Fibroblast of skin of back (primary cell): ENCODE measurements at places on chromosomes 16 and 17.

GRCh38 chr16:56789360-56789759 is 59.4 kb downstream of the NUP93 start:
- peak; percentile 27 for DNase-seq

GRCh38 chr16:85984947-85985451 is 86.0 kb downstream of the IRF8 start:
- no peak for DNase-seq

DNA sequence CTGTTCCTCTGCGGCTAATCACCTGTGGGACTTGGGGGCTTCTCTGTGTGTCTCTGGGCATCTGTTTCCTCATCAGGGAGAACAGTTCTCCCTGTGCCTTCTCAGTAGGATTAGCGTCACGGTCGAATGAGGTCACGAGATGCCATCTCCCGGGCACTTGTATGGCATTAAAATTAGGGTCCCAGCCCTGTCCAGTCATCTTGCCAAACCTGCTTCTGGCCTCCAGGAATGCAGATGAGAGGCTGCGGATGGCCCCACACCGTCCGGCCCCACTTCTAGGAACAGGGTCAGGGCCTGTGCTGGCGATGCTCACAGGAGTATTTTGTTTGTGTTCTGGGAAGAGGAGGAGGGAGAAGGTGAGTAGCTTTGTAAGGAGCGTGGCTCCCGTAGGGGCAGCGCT is 58.5 kb downstream of the OR1D5 start:
- no peak for DNase-seq

- DNase-seq, result no peak
These were observed 187.2 kb upstream of the MPHOSPH6 start for GRCh38 chr16:82357237-82357636.

GRCh38 chr17:72421128-72422092 is 300.6 kb downstream of the SOX9 start:
- DNase-seq, result peak; percentile 93

DNA sequence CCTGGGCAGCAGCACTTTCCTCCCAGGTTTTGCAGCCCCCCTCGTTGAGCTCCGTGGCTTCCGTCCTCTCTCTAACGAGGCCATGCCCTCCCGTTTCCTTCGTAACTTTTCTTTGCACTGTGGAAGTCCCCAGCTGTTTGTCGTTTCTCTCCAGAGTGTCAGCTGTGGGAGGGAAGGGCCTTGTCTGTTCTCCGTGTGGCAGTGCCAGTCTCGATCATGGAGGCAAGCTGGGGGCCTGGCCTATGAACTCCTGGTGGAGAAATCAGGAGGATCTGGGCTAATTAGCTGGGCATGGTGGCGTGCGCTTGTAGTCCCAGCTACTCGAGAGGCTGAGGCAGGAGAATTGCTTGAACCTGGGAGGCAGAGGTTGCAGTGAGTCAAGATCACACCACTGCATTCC is 28.3 kb downstream of the TBCD start:
- no peak for DNase-seq

- no peak for DNase-seq
These were observed 16.3 kb downstream of the CAVIN1 start for GRCh38 chr17:42406615-42407288.

GRCh38 chr17:27526604-27527002 is 70.4 kb downstream of the KSR1 start:
- DNase-seq, result peak; percentile 45

- DNase-seq, result no peak
These were observed 12.4 kb downstream of the CCDC47 start for GRCh38 chr17:63760771-63761539.

GRCh38 chr16:15616012-15616411 is 26.9 kb downstream of the MARF1 start:
- no peak for DNase-seq

DNA sequence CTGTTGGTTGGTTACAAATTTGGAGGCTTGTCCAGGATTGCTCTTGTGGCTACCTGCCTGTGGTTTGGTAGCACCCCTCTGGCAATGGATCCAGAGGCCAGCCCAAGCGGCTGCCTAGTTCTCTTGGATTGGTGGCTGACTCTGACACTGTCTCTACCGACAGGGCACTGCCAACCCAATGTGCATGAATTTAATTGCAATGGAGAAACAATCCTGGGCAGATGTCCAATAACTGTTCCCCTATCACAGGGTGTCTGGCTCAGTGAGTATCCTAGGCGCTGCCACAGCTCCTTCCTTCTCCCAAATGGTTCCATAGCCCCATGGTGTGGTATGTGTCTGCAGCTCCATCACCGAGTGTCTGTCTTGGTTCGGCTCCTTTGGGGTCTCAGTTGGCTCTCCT is 19.5 kb downstream of the N4BP1 start:
- no peak for DNase-seq

DNA sequence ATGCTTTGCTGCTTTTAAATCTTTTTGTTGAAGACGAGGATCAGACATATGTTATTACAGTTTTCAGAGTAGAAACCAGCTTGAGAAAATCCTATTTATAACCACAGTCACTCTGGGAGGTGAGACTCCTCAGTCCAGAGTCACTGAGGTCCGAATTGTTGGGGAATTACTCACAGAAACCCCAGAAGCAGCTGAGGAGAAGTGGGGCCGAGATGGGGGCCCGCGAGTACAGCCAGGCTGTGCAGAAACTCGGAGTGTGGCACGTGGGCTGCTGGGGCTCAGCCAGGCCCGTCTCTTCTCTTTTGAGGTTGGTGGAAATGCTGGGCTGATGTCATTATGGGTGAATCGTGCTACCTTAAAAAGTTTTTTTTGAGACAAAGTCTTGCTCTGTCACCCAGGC is 14.4 kb upstream of the GNG13 start:
- peak; percentile 74 for DNase-seq

GRCh38 chr16:17160285-17160853 is 310.4 kb downstream of the XYLT1 start:
- DNase-seq, result peak; percentile 48

- DNase-seq, result no peak
These were observed 74.3 kb downstream of the AXIN2 start for GRCh38 chr17:65487161-65487560.

GRCh38 chr17:36885771-36886377 is 51.4 kb upstream of the LHX1 start:
- DNase-seq, result no peak

- peak; percentile 80 for DNase-seq
These were observed 47.8 kb upstream of the HAS3 start for GRCh38 chr16:69057400-69058378.

GRCh38 chr16:5642011-5642410 is 544.4 kb upstream of the EEF2KMT start:
- DNase-seq, result no peak

DNA sequence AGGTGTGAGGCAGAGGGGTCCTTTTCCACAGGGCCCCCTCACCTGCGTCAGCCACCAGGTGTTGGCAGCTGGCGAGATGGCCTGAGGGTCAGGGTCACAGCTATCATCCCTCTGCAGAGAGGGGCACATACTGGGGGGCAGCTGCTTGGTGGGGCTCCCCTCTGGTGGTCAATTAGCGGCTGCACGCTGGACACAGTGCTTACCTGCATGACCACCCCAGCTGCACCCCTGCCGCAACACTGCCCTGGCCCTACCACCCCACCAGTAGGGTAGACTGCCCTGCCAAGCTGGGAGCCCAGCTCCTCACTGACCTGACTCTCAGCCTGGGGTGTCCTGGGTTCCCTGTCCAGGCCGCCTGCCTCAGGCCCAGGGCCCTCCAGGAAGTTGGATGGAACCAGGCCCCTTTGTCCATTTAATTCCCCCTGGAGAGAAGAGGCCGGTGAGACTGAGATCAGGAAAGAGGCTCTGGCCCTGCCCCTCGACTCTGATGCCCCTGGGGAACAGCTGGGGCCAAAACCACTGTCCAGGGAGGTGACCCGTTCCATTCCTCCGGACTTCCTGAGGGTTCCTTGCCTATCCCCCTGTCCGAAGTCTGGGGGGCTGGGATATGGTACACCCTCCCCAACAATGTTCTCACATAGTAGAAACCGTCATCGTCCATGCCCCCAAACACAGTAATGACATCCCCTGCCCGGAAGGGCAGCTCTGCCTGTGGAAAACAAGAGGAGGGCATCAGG is 23.7 kb downstream of the TSPOAP1 start:
- no peak for DNase-seq

DNA sequence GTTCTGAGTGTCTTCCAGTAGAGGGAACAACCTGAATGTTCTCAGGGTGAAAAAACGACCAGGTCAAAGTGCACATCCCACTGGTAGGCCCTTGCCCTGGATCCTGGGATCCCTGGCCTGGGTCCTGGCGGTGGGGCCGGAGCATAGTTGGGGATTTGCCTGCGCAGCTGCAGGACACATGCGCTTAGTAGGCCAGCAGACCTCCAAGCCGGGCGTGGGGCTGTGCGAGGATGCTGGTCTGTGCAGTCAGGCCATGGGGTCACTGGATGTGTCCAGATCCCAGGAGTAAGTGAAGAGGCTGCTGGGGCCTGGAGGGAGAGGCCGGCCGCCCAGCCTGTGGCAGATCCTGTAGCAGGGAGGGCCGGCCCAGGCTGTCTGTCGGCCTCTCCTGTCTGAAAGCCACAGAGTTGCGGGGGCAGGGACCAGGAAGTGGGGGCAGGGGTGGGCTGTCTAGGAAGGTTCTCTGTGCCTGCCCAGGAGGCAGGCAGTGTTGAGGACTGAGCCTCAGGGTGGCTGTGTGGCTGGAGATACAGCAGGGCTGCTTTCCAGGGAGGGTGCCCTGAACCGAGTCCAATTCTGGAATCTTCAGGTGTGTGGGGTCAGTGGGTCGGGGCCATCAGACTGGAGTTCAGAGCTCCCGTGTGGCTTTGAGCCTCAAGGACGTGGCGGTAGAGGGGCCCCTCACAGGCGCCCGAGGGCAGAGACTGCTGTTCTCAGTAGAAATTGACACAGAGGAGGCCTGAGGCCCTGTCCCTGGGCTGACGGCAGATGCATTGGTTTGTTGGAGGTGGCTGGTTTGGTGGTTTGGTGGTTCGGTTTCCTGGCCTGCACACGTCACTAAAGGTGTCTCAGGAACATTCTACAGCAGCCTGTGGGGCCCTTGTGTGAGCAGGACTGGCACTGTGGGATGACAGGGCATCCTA is 17.2 kb upstream of the NUDT16L1 start:
- no peak for DNase-seq

DNA sequence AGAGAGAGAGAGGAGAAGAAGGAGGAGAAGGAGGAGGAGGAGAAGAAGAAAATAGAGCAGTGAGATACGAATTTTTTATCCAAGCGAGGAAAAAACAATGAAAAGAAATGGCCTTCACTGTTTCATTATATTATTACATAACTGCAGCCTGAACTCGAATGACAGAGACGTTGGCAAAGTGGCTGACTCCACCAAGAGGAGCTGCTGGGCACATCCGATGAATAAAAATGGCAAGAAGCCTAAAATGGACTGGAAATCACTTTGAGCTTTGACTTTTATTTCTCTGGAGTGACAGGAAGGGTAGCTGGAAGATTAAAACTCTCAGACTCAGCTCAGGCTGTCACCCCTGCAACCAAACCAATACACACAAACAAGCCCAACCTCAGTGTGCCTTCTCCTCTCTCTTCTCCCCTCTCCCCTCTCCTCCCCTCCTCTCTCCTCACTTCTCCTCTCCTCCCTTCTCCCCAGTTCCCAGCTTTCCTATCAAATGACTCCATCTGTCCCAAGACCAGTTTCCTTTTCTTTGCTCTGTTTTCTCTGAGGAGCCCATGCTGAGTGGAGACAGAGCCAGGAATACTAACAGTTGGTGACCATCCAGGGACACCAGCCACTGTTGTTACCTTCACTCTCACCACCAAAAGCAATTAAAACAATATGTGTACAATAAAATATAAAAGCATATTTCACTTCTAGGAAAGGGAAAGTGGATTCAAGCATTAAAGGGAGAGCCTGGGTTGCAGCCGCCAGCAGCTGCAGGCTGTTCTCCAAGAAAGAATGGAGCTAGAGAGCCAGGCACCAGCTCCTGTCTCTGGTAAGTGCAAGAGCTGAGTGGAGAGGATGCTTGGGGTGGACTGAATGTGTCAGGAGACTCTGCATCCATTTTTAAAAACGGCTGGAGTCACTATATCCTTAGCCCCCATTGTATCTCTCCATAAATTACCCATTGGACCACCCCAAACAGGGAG is 51.2 kb downstream of the SOX9 start:
- DNase-seq, result no peak

GRCh38 chr16:1543085-1543896 is 9.8 kb downstream of the TMEM204 start:
- DNase-seq, result peak; percentile 62
